ENCODE measurements at places on chromosomes 7 and 10.

- DNase-seq = no peak
Measured at GRCh38 chr7:158765020-158765419, 60.4 kb upstream of the NCAPG2 start.

GRCh38 chr10:124918191-124918830, 23.6 kb upstream of the ZRANB1 start:
- DNase-seq = no peak

DNA sequence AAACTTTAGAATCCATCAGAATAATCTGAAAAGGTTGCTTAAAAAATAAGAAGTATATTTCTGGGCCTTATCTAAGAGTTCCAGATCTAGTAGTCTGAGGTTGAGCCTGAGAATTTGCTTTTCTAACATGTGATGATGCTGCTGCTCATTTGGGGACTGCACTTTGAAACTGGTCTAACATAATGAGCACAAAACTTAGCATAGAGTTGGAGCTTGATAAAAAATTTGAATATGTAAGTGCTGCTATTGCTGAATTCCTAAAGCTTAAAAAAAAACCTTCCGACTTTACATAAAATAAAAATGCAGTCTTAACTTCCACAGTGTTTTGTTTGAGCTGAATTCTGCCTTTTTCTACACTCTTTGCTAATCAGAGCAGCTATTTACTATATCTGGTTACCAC, 48.8 kb downstream of the GLCCI1 start:
- no peak for DNase-seq

DNA sequence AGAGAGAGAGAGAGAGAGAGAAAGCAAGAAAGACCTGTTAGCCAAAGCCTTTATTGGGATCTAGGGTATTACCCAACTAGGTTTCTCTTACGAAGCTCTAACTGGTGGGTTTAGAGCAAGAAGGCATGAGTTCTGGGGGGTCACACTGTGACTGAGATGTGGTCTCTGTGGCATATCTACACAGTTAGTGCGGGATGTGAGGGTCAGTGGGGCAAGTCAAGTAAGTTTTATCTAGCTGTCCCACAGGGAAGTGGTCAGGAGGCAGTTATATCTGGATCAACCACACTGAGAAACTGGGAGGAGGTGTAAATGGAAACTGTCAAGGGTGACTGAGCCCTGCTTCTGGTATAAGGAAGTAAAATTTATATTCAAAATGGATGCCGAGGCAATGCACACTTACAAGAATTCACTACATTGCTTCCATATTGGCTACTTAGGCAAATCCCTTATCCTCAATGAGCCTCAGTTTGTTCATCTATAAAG, 331.6 kb upstream of the HPS1 start:
- DNase-seq = no peak

DNA sequence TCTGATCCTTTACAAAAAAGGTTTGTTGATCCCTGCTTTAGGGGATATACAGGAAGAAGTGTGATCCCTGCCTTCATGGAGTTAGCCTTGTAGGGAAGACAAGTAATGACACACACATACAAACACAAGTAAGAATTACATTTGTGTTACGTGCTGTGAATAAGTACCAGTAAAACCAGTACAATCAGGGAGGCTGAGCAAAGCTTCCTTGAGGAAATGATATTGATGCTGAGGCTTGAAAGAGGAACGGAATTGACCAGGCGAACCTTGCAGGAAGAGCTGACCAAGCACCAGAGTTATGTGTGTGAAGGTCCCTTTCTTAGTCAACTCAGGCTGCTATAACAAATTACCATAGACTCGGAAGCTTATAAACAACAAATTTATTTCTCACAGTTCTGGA, 83.6 kb upstream of the CACUL1 start:
- no peak for DNase-seq

GRCh38 chr10:23432639-23433038, 6.2 kb upstream of the OTUD1 start:
- no peak for DNase-seq

GRCh38 chr10:71471957-71472365, 75.2 kb downstream of the CDH23 start:
- no peak for DNase-seq

- no peak for DNase-seq
Measured at GRCh38 chr10:62025901-62026879, 124.7 kb downstream of the ARID5B start.

- no peak for DNase-seq
Measured at GRCh38 chr7:35613150-35613549, 81.8 kb downstream of the HERPUD2 start.
